Calu3 (cell line): ENCODE measurements at places on chromosomes 1 and 21.

DNA sequence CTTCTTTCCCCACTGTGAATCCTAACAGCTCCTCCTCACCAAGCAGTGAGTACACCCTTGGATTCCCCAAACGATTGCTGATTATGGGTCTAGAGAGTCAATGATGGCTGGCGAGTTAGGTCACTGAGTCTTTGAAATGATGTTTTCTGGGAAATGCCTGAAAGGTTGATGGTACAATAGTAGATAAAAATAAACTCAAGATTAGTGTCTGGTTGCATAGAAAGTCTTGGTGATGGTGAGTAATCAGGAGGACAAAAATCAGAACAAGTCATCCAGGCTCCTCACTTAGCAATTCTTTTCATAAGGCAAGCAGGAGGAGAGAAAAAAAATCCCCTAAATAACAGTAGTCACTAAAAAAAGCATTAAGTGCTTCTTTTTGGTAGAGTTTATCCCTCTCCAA is 22.6 kb downstream of the HLX start:
- DNase-seq: no peak

DNA sequence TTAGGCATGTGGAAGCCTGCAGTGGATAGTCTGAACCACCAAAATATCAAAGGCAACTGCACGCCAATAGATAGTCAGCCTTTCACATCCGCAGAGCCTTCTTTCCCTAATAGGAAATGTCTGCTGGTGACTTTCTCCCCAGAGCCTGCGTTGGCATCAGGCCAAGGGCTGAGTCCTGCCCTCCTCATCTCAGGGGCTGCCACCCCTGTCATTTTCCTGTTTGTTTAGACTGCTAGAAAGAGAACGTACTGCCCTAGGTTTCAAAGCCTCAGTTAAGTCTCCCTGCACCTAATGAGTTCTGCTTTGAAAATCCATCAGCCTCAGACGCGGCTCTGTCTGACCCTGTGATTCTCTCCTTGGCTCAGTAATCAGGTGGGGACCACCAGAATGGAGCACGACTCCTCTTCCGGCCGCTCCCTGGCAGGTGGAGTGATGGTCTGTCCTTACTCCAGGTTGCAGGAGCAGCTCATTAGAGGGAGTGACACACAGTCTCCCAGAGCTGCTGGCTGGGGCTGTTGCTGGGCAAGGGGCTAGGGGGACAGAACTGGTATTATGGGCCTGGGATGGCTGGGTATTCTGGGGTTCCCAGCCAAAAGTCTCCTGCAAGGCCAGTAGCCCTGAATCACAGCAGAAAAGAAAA is 27.3 kb downstream of the STUM start:
- no peak for DNase-seq

DNA sequence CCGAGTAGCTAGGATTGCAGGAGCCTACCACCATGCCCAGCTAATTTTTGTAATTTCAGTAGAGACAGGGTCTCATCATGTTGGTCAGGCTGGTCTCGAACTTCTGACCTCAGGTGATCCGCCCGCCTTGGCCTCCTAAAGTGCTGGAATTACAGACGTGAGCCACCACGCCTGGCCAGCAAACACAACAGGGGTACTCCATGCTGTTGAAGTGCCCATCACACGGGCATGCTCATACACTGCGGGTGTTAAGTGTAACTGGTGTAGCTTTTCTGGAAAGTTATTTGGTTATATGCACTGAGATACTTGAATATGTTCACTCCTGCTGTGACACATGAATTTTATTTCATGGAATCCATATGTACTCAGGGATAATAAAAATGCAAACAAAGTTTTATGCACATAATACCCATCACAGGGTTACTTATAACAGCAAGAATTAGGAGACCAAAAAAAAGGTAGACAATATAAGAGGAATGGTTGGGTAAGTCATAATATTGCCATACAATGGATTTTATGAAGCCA is 9.2 kb downstream of the SRSF4 start:
- DNase-seq: no peak

- peak; percentile 28 for DNase-seq
Measured at GRCh38 chr1:4652631-4653327, 1.6 kb upstream of the AJAP1 start.

DNA sequence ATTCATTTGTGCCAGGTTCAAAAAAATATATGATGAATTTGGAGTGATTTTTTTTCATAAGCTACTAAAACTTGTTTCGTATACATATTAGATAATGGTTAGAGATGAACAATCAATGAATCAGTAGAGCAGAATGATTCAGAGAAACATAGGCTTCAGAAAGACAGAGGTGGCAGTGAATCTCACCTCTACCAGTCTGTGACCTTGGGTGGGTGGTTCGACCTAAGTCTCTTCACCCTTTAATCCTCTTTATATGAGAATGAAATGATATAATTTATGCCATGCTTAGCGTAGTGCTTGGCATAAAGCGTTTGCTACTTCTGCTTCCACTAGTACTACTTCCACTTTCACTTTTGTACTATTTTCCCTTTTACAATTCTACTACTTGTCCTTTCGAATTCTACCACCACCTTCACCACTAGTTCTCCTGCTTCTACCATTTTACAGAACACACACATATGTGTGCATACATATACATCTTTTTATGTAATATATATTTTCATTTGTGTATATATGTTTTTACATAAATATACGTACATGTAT is 45.1 kb downstream of the FYB2 start:
- no peak for DNase-seq

- DNase-seq: peak; percentile 3
Measured at GRCh38 chr1:85911742-85912141, 203.5 kb upstream of the ZNHIT6 start.

DNA sequence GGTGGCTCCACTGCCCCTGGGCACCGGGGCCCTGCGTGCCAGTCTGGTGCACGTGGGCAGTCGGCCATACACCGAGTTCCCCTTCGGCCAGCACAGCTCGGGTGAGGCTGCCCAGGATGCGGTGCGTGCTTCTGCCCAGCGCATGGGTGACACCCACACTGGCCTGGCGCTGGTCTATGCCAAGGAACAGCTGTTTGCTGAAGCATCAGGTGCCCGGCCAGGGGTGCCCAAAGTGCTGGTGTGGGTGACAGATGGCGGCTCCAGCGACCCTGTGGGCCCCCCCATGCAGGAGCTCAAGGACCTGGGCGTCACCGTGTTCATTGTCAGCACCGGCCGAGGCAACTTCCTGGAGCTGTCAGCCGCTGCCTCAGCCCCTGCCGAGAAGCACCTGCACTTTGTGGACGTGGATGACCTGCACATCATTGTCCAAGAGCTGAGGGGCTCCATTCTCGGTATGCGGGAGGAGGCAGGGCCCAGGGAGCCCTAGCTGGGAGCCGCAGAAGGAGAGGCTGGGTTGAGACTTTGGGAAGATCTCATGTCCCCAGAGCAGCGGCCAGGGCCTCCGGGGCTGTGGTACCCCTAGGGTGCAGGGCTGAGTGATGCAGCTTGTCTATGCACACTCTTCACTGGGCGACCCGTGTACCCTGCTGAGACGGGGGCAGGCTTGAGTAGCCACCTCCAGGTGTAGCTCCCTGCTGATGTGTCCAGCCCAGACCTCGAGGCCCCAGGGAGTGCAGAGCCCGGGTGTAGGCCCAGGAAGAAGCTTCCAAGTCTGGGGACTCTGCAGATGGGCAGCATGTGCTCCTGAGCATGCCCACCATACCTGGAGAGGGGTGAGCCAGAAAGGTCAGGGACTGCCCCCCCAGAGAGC is 1.8 kb downstream of the VWA1 start:
- DNase-seq: no peak

DNA sequence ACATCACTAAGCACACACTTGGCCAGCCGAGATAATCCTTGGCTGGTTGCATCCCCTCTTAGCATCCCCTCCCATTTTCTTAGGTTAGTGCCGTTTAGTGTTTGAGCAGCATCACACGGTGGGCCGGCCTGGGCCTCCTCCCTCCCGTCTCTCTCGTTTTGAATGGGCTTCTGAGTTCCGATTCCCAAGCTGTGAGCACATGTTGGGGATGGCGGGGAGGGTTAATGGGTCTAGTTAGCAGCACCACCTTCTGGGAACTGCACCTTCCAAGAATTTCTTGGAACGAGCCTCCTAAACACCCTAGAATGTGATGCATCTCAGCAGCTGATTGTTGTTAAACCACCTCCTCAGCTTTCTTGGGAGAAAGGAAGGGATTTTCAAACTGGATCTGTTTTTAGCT is 73.3 kb downstream of the CNIH3 start:
- no peak for DNase-seq

- DNase-seq: no peak
Measured at GRCh38 chr1:19454265-19455146, 30.8 kb downstream of the CAPZB start.

DNA sequence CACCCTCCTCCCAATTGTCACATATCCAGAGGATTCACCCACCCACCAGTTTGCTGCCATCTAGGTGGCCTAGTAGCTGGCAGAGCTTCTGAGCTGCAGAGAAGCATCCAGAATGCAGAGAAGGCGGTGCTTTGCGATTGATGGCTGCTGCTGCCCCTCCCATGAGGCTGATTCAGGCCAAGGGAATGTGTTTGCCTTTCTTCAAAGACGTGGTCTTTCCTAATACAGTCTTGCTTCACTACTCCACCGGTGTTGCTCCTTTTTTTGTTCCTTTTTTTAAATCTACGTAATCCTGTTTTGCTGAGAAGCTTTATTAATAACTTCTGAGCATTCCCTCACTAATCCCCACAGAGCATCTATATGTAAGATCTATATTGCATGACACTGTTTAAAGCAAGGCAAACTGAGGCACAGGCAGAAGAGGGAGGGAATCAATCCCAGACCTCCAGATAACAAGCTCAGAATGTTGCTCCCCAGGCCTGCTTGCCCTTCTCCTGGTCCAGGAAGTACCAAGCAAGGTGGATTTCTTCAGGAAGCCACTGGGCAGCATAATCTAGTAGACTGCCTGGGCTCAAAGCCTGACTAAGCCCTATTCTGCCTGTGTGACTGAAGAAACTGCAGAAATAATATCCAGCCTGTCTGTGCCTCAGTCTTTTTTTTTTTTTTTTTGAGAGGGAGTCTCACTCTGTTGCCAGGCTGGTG is 275.5 kb upstream of the FMN2 start:
- DNase-seq: peak; percentile 83

DNA sequence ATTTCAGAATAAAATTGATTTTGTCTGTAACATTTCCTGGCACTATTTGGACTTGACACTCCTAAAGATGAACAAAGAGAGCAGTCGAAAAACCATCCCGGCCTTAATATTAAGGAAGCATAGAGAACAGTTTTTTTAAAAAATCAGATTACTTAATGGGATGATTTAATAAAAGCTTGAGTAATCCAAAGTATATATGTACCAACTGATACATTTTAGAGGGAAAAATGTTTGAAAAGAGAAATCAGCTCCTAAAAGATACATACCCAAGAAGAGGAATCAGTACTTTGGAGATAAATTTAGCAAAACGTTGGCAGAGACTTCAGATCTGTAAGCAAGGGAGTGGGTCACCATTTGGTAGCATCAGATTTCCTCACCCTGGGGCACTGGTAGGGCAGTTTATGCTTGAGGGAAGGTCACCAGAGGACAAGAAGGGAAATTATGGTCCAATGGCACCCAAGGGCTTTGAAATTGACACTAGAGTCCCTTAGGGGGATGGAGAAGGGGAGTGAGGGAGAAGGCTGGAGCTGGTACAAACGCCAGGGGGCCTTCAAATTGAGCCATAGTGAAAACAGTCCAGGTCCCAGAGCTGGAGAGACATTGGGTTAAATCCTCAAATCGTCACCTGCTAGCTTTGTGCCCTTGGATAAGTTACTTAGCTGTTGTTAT is 5.9 kb downstream of the SLAMF7 start:
- no peak for DNase-seq

- DNase-seq: no peak
Measured at GRCh38 chr1:156881101-156881500, 12.4 kb upstream of the PEAR1 start.

DNA sequence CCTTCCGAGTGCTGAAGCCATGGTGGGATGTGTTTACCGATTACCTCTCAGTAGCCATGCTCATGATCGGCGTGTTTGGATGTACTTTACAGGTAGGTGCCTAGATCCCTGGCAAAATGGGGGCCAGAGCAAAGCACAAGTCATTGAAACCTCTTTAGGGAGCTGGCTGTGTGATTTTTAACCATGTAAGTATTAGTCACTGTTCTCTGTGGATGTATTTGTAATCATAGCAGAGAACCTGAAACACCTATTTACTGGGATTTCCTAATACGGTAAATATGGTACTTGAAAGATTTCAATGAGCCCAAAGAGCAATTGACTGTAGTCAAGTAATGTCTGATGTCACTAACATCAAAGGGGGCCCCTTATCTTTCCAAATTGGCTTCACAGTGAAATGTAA is 53.6 kb downstream of the LRRC8C start:
- no peak for DNase-seq

DNA sequence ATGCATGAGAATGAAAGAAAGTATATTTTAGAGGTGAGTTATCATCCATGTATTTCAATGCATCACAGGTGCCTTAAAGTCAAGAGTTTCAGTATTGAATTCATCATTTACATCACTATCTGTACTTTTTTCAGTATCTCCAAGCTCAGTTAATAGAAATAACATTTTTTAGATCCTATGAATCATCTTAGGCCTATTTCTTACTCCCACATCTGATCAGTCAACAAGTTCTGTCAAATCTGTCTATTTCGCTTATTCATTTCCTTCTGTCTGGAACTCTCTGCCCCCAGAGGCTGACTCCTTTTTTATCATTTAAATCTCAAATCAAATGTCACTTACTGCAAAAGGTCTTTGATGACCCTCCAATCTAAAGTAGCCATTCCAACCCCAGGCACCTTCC is 295.2 kb downstream of the LRRC7 start:
- DNase-seq: no peak

DNA sequence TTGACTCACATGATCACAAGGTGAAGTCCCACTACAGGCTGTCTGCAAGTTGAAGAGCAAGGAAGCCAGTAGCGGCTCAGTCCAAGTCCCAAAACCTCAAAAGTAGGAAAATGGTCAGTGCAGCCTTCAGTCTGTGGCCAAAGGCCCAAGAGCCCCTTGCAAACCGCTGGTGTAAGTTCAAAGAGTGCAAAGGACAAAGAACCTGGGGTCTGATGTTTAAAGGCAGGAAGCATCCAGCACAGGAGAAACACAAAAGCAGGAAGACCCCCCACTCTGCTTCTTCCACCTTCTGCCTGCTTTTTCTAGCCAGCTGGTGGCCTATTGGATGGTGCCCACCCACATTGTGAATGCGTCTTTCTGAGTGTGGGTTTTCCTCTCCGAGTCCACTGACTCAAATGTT is 2222.6 kb downstream of the MRPL39 start:
- DNase-seq: no peak

- no peak for DNase-seq
Measured at GRCh38 chr1:98452162-98452561, 209.4 kb upstream of the SNX7 start.

- no peak for DNase-seq
Measured at GRCh38 chr1:246170574-246171261, 336.4 kb downstream of the SMYD3 start.

DNA sequence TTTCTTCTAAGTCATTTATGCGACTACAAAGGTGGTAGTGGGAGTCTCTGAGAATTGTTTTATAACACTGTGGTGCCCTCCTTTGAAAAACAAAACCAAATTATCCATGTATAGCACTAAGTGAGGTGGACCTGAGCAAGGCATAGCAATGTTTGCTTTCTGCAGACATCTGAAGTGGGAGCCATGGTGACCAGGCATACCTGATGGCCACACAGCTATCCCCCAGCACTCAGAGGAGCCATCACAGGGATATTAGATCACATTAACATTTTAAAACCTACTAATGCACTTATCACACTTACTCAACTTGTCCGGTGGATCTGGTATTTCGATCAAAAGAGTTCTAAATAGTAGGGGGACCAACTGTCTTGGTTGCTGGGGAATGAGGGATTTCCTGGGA is 24.8 kb upstream of the AVPR1B start:
- no peak for DNase-seq

- DNase-seq: no peak
Measured at GRCh38 chr1:21909286-21909759, 27.8 kb downstream of the HSPG2 start.

GRCh38 chr1:156480411-156481192 is 20.0 kb downstream of the MEF2D start:
- peak; percentile 19 for DNase-seq
